SW 1271 (cell line): ENCODE measurements at places on chromosomes 6 and 20.

DNA sequence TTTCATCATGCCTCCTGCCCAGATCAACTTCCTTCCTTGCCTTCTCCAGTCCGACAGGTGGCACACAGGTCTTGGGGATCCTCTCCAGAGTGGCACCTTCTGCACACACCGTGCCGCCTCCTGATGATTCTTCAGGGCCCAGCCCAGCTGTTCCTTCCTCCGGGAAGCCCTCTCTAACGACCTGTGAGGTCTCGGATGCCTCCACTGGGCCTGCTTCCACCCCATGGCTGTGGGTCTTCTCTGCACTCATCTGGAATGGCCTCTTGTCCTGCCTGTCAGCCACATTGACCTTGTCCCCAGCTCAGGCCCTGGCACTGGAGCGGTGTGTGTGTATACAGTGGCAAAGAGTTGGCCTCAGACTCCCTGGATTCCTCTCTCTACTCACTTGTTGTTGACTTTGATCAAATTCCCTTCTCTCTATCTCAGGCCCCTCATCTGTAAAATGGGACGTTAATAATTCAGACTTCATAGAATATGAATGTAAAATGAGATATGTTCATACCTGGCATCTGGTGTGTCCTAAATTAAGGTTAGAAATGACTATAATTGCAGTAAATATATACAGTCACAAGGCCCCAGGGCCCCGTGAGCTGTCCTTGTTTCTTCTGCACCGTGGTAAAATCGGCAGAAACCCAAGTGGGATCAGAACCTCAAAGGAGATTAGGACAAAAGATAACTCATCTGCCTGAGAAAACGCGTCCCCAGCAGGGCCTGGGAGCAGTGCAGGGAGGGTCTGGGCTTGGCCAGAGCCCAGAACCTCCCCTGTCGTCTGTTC is 1.5 kb downstream of the FAM210B start:
- no peak for DNase-seq

DNA sequence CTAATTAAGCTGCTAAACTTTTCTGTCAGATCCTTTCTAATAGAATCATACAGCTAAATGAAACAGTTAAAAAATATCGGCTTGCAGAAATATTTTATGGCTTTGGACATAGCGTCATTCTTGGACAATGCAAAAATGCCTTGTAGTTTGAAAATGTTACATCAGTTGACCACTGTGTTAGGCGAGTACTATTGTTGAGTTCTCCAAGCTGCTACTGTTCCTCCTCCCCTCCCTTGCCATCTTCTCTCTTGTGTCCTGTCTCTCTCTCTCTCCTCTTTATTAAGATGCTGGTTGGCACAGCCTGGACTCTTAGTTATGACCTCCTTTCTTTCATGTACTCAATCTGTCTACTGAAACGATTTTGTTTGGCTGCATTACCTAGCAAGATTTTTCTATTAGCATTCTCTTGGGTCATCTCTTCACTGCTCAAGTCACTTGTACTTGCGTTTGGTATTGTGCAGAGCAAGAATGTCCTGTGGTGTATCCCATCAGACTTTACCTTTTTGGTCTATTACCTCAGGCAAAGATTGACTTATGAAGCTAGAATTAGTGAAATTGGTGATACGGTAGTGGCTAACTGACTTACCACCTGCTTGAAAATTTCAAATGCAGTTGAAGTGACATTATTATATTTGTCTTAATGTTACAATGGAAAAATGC is 127.9 kb downstream of the FARS2 start:
- DNase-seq = no peak

DNA sequence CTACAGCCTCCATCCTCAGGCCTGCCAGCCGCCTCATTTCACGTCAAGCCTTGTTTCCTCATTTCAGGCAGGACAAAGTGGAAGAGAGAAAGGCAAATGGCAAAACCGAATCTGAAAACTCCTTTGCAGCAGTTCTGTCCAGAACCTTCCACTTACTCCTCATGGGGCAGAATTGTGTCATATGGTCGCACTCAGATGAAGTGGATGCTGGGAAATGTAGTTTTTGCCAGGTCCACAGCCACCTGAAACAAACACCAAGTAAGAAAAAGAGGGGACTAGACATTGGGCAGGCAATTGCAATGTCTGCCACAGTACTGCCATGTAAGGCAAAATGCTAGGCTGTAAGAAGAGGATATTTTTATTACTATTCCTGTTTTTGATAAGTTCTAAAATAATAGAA is 44.9 kb downstream of the ISM1 start:
- no peak for DNase-seq

GRCh38 chr20:25692499-25692898 is 4.2 kb downstream of the ZNF337 start:
- DNase-seq = no peak

DNA sequence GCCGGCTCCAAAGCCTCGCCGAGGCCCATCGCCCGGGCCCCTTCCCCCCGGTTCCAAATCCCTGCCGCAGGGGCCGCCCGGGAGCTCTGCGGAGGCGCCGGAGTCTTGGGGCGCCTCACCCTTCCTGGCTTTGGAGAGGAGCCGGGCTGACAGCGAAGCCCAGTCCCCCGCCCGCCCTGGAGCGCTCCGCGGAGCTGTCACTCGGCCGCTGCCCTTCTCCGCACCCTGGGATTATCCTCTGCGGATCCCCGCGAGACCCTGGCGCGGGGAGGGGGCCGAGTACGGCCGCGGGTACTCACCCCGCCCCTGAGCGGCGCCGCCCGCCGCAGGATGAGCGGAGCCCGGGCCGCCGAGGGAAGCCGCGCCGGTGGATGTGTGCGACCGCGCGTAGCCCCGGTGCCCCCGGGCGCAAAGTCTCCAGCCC is 343 bp downstream of the SNAP91 start:
- no peak for DNase-seq

DNA sequence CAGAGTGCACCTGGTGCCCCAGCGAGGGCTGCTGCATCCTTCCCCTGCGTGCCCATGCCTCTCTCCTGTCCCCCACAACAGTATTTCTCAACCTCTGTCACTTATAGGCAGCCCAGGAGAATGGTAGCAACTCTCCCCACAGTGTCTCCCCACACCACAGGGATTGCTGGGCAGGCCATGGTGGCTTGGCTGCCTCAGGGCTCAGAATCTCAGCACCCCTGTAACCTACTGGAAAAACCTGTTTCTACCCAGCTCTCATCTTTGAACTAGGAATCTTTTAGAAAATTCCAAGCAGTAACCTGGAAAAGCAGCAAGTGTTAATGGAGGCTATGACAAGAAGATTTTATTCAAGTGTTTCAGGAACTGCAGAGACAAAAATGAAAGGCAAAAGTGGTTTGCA is 38.0 kb downstream of the CD164 start:
- DNase-seq = no peak

- DNase-seq = no peak
Observed at GRCh38 chr20:15645816-15646215, 927.4 kb downstream of the KIF16B start.

- no peak for DNase-seq
Observed at GRCh38 chr6:31567531-31568370, 4.3 kb upstream of the LTA start.

- no peak for DNase-seq
Observed at GRCh38 chr20:47258745-47259695, 97.5 kb downstream of the ZMYND8 start.

DNA sequence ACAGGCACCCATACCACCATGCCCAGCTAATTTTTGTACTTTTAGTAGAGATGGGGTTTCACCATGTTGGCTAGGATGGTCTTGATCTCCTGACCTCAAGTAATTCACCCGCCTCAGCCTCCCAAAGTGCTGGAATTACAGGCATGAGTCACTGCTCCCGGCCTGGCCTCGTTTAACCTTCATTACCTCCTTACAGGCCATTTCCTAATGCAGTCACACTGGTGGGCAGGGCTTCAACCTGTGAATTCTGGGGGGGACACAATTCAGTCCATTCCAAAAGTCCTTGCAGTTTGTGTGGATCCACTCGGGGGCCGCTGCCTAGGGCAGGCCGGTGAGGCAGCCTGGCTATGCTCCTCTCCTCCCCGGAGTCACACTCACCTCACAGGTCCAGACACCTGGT is 112.4 kb upstream of the SNX9 start:
- DNase-seq = no peak

DNA sequence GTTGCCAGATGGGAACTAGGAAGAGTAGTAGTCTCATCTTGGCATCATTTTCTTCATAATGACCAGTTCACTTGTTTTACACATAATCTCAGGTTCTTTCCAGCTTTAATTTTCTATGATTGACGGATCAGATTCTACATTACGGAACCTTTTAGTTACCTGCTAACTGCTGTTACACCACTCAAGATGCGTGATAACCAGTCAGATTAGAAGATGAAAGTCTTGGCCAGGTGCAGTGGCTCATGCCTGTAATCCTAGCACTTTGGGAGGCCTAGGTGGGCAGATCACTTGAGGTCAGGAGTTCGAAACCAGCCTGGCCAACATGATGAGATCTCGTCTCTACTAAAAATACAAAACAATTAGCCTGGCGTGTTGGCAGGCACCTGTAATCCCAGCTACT is 92.5 kb downstream of the NCOA3 start:
- no peak for DNase-seq

DNA sequence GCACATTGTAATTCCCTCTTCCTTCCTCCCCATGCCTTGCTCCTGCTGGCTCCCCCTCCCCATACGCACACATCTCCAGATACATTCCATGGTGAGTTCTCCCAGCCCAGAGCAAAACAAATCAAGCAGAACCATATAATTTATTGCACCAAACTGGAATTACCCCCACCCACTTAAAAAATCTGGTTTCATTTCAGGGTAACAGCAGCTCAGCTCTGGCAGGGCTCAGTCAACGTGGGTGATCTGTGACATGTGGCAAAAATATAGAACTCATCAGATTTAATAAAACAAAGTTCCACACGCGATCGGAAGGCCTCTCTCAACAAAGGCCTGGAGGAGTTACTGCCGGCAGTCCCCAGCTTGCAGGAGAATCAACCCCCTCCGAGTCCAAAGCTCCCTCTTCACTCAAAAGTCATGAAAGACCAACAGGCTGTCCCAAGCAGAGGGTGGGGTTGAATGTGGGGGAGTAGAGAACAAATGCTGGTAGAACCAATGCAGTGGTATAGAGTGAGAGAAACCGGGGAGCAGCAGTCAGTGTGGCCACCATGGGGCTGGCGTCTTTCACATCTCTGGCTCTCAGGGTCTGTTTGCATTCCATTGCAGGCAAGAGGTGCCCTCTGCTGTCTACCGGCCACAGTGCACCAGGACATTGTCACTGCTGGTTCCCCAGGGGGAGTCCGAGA is 323.3 kb upstream of the NT5E start:
- DNase-seq = peak; percentile 48

GRCh38 chr6:71103641-71104040 is 146.8 kb upstream of the B3GAT2 start:
- DNase-seq = no peak

- DNase-seq = no peak
Observed at GRCh38 chr6:72948153-72948552, 277.1 kb downstream of the KHDC1L start.

DNA sequence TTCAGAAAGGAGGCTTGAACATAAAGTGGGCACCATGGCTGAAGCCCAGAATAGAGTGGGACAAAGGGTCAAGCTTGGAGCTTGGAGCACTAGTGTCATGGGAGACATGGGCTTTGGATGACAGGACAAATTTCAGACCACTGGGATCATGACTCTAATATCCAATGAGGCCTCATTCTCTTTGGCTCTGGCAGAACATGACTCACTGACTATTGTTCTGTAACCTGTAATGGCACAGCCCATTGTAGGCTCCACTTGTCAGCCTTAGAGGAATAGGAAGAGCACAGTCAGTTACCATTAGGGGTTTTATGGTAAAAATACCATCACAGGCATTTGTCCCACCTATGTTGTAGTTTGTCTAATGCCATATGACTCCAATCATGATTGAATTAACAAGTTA is 34.0 kb upstream of the MMS22L start:
- DNase-seq = no peak

GRCh38 chr6:16985513-16986284 is 116.2 kb upstream of the STMND1 start:
- DNase-seq = no peak

GRCh38 chr6:168416531-168416930 is 24.5 kb upstream of the SMOC2 start:
- DNase-seq = no peak

GRCh38 chr6:82245376-82245775 is 2.2 kb downstream of the IBTK start:
- DNase-seq = no peak

- DNase-seq = no peak
Observed at GRCh38 chr6:136723780-136724179, 68.5 kb downstream of the MAP3K5 start.

DNA sequence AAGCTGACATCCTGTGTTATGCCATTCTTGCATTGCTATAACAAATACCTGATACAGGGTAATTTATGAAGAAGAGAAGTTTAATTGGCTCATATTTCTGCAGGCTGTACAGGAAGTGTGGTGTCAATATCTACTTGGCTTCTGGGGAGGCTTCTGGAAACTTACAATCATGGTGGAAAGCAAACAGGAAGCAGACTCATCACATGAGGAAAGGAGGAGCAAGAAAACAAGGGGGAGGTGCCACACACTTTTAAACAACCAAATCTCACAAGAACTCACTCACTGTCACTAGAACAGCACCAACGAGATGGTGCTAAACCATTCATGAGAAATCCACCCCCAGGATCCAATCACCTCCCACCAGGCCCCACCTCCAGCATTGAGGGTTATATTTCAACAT is 143.1 kb upstream of the GGTLC1 start:
- no peak for DNase-seq

- no peak for DNase-seq
Observed at GRCh38 chr6:35084041-35084491, 57.1 kb downstream of the TCP11 start.

- no peak for DNase-seq
Observed at GRCh38 chr6:170147832-170148708, 142.8 kb downstream of the DLL1 start.

DNA sequence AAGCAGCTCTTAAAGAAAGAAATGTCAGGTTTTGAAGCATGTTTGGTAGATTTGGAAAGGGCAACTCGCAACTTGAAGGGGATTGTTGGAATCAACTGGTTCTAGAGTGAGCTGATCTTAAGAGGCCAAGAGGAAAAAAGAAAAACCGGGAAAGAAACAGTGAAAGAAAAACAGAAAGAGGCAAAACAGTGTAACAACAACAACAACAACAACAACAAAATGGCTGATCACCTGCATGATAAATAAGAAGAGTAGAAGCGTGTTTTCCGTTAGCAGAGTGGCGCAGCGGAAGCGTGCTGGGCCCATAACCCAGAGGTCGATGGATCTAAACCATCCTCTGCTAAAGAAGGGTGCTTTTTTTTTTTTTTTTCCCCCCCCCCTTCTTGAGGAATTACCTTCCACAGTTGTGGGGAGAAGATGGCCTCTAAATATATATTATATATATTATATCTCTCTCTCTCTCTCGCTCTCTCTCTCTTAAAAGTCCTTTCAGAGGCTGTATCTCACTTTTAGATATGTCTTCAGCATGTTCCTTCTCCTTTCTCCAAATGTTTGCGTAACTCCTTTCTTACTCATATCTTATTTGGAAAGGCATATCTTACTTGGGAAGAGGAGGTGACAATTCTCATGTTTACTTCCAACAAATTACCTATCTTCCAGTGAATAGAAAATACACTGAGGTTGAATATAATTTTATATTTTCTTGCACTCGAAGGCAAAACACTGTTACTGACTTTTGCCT is 134.4 kb downstream of the OR2B2 start:
- no peak for DNase-seq

GRCh38 chr20:19773471-19773870 is 15.4 kb downstream of the RIN2 start:
- DNase-seq = no peak

- DNase-seq = no peak
Observed at GRCh38 chr6:105804000-105804399, 282.1 kb upstream of the PRDM1 start.
